ENCODE measurements at places on chromosomes 16 and 17.

GRCh38 chr16:28038409-28038808, 25.1 kb downstream of the GSG1L start:
- DNase-seq: no peak

DNA sequence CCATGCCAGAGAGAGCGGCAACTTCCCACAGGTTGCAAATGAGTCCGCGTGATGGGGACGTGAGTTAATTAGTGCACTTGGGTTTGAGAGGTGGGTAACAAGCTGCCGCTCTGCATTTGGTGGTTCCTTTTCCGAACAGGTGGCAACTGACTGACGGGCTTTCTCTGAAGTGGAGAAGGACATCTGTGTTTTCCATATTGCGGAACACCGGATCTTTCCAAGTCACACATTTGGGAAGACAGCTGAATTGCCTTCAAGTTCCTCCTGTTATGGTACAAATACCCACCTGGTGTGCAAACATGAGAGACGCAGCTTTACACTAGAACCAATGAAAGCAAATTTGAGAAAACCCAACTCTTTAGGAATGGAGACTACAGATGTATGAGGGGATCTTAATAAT, 451.3 kb upstream of the ZFHX3 start:
- DNase-seq: no peak

DNA sequence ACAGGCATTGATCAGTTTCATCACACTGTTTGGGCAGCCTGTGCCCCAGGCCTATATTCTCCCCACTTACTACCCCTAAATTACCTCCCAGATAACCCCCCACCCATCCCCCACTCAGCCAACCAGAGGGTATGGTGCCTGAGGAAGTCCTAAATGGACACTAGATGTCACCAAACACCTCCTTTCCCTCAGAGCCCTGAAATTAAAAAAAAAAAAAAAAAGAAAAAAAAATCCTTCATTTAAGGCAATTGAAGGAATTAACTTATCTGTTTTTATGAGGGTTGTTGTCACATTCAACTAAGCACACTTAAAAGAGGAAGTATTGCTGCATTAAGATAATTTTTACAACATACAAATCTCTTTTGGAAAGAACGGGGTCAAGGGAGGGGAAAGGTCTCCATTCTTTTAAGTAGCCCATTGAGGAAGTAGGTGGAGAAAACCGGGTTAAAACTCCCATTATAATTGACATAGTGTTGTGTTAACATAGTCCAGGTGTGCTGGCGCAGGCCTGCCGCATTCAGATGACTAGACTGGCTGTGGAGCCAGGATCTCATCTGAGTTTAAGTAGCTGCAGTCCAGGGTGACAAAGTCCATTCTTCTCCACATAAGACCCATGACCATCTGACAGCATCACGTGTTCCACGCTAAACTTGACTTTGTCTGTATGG, 46.3 kb downstream of the SNX11 start:
- peak; percentile 22 for DNase-seq

DNA sequence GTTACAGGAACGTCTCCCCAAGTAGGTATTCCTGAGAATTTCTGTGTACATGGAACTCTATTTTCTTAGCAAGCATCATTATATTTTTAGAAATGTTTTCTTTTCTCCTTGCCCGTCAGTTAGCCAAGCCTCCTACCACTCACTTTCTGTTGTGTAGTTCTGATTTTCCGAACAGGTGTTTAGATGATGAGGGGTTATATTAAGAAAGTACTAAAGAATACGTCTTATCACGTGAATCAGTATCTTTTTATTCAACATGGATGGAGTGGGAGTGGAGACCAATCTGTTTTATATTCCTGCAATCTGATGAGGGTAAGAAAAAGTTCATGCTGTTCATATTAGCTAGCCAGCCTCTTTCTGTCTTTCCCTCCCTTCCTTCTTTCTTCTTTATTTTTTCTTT, 29.4 kb downstream of the MSI2 start:
- DNase-seq: no peak

GRCh38 chr16:80417706-80418271, 123.0 kb upstream of the DYNLRB2 start:
- no peak for DNase-seq

DNA sequence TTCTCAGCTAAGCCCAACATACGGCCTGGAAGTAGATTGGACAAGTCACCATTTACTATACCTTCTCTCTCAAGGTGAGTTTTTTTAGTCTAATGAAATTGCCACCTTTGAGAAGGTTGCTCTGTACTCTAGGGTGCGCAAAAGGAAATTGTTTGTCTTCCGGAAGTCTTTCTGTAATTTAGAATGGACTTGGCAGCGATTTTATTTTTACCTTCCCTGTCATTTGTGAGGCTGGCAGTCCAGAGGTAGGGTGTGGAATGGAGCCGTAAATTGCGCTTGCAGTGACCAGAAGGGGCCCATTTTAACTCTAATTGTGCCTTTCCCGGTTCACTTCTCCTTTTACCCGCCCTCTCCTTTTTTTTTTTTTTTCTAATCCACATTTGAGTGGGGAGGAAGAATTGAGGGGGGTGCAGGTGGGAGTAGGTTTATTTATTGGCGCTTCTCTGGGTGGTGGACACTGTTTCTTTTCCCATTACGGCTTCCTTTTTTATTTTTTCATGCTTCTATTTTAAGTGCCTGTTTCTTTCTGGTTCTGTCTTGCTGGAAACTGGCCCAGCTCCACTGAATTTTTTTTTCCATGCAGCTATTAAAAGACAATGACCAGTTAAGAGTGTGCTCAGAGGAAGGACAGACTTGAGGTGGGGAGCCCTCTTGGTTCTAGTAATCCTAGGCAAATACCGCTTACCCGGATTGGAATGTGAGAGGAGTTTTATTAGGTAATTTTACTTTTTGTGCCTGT, 89.7 kb upstream of the CLEC18A start:
- peak; percentile 87 for DNase-seq

- peak; percentile 47 for DNase-seq
Measured at GRCh38 chr17:57915985-57916757, 39.0 kb downstream of the CUEDC1 start.

- DNase-seq: no peak
Measured at GRCh38 chr16:67726106-67727034, 7.3 kb upstream of the GFOD2 start.

DNA sequence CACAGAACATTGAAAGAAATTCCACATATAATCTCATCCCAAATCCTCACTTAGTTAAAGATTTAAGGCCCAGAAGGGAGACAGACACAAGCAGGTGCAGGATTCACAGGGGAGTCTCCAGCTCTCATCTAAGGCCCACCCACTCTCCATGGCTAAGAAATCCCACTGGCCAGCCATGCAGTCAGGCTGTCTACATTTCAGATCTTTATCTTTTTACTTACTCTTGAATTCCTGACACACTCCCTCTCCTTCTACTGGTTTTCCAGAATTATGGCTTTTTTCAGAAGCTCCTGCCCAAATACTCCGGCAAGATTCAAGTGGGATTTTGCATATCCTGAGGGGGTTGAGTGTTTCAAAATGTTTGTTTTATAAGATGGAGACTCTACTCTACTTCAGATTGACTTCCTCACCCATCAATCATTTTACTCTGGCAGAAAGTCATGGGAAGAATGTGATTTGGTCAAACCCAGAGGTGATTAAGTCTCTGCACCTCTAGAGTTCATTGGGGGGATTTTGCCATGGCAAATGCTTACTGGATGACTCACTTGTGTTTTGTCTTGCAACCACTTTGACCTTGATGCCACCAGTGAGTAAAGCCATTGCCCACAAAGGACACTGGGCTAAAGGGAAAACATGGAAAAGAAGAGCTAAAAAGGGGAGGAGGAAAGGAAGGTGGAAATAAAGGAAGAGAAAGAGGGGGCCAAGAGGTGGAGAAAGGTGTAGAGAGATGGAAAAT, 688.8 kb upstream of the SALL1 start:
- DNase-seq: no peak

- no peak for DNase-seq
Measured at GRCh38 chr16:50831751-50832150, 89.9 kb downstream of the CYLD start.

DNA sequence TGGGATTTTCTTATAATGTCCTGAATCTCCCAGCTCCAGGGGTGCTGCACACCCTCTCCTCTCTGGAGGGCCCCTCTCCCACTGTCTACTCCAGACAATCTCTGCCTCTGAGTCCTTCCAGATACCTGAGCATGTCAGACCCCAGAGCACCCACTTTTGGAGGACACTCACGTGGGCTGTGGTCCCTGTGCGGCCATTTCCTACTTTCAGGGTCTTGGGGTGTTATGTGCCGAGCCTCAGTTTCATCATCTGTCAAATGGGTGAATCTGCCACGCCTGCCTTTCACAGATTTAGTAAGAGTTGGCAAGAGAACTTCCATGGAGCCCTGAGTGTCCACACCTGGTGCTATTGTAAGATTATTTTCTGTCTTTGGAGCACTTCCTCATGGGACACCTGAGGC, 3.7 kb upstream of the FOXL1 start:
- DNase-seq: no peak

DNA sequence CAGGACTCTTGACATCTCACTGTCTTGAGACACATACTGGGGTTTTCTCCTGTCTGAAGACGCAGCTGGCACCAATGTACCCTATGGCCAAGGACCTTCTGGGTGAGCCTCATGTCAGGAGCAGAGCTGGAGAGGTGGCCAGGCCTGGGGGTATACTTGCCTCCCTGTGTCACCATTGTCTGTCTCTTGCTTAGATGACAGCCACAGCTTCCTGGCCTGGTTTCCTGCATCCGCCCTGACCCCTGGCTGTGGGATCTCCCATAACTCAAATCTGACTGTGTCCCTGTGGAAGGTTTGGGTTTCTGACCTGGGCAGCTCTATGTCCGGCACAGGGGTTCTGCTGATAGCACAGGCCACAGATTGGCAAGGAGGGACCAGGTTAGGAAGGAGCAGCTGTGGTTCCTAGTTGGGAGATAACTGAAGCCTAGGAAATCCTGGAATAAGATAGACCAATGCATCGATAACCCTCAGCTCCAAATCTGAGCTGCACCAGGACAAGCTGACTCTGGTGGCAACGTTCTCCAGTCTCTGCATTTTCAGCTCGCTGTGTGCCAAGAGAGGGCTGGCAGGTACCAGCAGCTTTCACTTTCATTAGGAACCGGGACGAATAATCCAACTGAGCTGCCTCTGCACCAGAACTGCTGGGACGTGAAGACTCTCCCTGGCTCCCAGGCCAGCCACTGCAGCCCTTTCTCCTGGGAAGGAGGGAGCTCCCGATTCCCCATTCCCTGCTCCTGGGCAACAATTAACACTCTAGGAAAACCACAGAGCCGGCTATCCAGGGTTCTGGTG, 5.0 kb downstream of the DEXI start:
- DNase-seq: peak; percentile 48

GRCh38 chr17:53166731-53167130, 656.0 kb upstream of the KIF2B start:
- peak; percentile 70 for DNase-seq

DNA sequence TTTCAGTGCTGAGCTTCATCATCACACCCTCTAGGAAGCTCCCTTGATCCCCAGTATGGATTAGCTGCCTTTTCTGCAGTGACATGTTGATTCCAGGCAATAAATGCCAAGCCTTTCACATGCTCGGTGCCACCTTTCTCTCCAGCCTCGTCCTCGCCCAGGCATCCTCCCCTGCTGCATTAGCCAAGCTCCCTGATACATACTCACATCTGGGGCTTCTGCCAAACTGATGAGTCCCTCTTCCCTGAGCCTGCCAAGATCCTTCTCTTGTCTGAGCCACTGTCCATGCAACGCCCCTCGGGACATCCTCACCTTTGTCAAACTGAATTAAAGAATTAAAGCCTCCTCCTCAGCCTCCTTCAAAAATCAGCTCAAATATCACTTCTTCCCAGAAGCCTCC, 538.5 kb upstream of the CDH11 start:
- no peak for DNase-seq

DNA sequence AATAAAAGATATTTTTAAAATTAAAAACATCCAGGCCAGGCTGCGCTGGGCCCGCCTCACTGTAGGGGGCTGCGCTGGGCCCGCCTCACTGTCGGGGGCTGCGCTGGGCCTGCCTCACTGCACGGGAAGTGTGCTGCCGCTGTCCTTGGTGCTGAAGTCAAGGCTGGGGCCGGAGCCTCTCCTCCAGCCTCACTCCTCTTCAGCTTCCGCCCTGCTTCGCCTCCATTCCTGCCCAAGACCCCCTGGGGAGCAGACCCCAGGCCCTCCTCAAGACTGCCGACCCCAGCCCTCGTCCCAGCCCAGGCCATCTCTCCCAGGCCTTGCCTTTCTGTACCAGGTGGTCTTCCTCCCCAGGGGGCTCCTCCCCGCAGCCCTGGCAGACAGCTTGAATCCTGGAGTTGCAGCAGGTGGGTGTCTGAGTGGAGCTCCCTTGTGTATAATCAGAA, 26.2 kb downstream of the ENDOV start:
- DNase-seq: no peak

GRCh38 chr17:3826191-3826590, 19.9 kb downstream of the NCBP3 start:
- DNase-seq: no peak

DNA sequence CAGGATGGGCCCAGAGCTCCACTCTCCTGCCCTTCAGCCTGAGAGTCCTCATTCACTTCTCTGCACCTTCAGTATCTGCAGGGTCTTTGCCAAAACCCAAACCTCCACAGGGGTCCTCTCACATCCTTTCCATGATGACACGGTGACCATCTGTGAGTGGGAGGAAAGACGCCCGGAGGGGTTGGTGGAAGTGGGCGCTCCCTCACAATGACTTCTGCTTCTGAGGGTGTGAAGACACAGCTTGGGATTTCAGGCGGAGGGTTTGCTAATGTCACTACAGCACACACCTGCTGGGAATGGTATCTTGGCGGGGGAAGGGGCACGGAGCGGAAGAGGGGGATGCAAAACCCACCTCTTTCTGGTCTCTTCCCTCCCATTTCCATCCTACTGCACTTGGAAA, 115.1 kb upstream of the SDK2 start:
- no peak for DNase-seq

DNA sequence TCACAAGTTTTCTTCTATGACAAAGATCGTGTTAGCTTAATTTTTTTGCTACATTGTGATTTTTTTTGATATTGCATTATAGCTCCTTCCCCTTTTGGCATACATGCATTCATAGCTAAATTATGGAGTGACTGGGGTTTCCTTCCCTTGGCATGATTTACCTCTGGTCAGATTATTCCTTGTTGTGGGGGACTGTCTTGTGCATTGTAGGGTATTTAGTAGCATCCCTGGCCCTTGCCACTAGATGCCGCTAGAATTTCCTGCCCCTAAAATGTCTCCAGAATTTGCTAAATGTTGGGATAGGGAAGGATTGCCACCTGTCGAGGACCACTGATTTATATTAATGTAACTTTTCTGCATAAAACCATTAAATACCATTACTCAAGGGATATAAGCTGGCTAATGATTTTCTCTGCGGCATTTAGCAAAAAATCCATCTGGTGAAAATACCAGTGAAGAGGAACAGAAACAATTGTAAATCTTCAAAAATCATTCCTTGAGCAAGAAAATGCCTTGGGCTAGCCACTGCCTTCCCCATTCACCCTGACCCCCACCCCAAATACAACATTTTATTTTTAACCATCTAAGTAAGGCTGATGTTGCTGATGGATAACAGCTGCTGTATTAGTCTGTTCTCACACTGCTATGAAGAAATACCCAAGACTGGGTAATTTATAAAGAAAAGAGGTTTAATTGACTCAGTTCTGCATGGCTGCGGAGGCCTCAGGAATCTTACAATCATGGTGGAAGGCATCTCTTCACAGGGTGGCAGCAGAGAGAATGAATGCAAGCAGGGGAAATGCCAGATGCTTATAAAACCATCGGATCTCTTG, 195.2 kb downstream of the MAP2K6 start:
- peak; percentile 58 for DNase-seq
